ENCODE measurements at places on chromosomes 6 and 20.

- no peak for DNase-seq
Measured at GRCh38 chr20:24915440-24915839, 33.6 kb upstream of the CST7 start.

DNA sequence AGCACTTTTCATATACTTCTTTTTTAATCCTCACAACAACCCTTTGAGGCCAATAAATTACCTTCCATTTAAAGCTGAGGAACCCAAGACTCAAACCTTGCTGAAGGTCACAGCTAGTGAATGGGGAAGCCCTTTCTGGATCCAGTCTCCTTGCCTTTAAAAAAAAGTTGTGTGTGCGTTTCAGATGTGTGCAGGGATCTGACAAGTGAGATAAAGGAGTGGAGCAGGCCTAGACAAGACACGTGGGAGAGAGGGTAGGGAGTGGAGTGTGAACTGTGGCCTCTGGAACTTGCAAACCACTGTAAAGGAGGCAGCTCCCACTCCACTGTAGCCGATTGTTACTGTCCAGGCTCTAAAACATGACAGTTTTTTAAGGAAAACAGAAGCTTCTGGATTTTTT is 1.9 kb downstream of the KLHL32 start:
- no peak for DNase-seq

DNA sequence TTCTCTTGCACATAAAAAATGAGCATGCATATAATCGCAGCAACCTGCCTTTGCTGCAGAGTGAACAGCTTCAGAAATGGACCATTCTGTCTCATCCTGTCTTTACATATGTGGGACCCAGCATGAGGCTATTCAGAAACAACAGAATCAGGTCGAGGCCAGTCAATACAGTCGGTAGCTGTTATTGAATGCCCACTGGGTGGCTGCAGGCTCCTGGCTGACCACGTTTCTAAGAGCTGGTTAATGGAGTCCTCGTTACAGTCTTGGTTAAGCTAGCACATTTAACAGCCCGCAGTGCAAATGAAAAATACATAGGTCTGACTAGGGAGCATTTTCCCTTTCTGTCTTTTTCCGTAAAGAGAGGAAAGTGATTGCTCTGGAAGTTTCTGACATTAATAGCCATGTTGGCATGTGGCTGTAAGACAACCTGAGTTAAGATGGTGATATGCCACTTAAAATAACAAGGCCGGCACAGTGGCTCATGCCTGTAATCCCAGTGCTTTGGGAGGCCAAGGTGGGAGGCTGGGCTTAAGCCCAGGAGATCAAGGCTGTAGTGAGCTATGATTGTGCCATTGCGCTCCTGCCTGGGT is 75.0 kb downstream of the SHLD1 start:
- DNase-seq = peak; percentile 72

DNA sequence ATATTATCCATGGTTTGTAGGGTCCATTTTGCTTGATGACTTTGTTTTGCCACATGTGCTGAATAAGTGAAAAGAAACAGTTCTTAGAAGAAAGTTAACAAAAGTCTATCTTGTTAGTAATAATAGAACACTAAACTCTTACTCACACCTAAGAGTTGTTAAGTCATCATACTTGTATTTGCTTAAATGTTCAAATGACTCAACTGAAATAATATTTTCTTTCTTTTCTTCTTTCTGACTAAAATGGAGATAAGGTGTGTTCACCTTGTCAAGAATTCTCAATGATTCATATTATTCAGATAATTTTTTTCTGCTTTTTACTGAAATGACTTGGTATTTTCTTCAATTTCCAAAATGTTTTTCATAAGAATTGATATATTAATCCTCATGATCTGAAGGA is 327.2 kb downstream of the HTR1B start:
- DNase-seq = no peak

- peak; percentile 37 for DNase-seq
Measured at GRCh38 chr20:48236000-48236970, 451.0 kb upstream of the SULF2 start.
